ENCODE measurements at places on chromosomes 5 and 9.
A peak's percentile ranks its signal among the peaks of the same experiment; 100 is the strongest.

DNA sequence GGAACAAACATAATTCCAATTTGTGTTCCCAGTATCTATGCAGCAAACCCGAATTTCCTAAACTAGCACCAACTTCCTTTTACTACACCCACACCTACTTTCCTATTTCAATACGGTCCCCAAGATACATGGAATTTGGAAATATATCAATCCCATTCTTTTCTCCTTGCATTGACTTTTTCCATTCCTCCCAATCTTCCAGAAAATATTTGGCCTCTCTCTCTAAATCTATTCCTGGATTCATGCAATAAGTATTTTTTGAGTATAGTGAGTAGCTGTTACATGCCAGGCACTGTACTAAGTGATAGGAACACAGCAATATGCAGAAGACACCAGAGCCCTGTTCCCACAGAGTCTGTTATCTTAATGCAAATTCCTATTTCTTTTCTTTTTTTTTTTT lies 216.2 kb upstream of the PIK3R1 start:
- DNase-seq, result no peak

- DNase-seq, result no peak
Observed at GRCh38 chr5:87141544-87141943, 126.1 kb upstream of the RASA1 start.

- DNase-seq, result peak; percentile 15
Observed at GRCh38 chr9:133715295-133715865, 22.8 kb downstream of the SARDH start.

DNA sequence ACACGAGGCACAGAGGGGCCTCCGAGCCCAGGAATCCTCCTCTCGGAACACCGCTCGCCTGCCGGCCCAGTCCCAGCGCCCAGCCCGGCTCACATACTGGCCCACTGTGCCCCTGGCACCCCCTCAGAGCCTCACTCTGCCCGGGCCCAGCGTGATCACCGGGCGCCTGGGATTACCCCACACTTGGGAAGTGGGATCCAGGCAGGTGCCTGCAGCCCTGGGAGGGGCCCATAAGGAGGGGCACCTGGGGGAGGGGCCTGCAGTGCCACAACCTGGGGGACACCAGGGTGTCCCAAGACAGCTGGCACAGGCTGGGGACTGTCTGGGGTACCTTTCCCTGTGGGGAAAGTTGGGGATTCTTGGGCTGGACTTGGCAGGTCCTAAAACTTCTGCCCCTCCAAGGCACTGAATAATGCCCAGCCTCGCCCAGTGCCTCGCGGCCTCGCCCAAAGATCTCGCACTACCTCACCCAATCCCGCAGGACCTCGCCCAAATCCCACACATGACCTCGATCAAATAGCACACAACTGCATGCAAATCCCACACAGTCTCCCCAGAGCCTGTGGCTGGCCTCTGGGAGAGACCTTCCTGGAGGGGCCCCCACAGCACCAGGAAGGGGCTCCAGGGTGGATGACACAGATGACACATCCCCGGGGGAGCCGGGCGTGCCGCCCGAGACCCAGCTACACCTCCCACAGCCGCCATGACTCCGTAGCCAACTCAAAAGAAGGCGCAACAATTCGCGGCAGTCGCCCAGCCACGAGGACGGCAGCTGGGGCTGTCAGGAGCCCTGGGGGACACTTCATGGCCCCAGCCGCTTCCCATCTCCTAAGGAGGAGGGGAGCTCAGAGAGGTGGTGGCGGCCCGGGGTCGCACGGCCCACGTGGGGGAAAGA lies 13.7 kb downstream of the NOTCH1 start:
- peak; percentile 71 for DNase-seq

Measured in left colon (tissue), 2 donors.